T-helper 17 cell (primary cell): ENCODE measurements at places on chromosomes 1 and 21. TPM values are rescaled to one million over a fixed set of nuclear protein-coding genes. Genes with fewer than 3 reads are reported as not detected.

- no peaks in the 10 kb centered on the region for H3K36me3 ChIP-seq
- peaks cover 27% of the 10 kb centered on the region for H3K27me3 ChIP-seq
- peaks cover 2% of the 10 kb centered on the region for H3K4me1 ChIP-seq
- no peak overlapping the region for H3K4me3 ChIP-seq
- H3K27ac ChIP-seq: no peak overlapping the region
- DNase-seq: no peak
Measured at GRCh38 chr21:14243874-14244273, 27.9 kb downstream of the RBM11 start.

GRCh38 chr1:57296726-57297250, 127.1 kb downstream of the DAB1 start:
- no peak overlapping the region for H3K27ac ChIP-seq
- peaks cover 11% of the 10 kb centered on the region for H3K4me1 ChIP-seq
- H3K27me3 ChIP-seq: no peaks in the 10 kb centered on the region
- H3K36me3 ChIP-seq: peaks cover 3% of the 10 kb centered on the region
- DNase-seq: no peak

DNA sequence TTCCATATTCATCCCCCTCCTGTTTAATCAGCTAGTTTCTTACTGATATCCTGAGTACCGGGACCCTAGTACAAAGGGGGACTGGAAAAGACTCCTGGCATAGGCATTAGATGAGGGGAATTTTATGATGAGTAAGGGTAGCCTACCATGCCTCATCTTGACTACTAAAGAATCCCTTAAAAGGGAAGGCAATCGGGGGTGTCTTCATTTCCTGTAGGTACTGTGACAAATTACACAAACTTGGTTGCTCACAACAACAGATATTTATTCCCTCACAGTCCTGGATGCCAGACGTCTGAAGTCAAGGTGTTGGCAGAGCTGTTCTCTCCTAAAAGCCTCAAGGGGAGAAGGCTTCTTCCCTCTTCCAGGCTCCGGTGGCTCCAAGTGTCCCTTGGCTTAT, 28.9 kb upstream of the RUNX1 start:
- no peak overlapping the region for H3K27ac ChIP-seq
- H3K27me3 ChIP-seq: no peaks in the 10 kb centered on the region
- no peak for DNase-seq
- no peaks in the 10 kb centered on the region for H3K4me1 ChIP-seq
- H3K36me3 ChIP-seq: peaks cover 2% of the 10 kb centered on the region

DNA sequence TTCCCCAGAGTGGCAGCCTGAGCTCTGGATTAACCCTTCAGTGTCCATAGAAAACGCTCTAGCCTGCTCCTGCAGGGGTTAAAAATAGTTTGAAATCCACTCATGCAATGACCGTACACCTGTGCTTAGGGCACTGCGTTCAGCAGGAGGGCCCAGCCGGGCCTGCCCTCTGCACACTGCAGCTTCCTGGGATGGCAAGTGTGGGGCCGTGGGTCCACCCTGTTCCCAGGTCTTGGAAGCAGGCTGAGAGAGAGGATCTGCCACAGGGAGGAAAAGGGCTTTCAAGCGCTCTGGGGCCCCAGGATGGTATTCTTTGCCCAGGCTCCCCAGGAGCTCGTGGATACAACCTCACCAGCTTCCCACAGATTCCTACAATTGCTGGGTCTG, 1.5 kb upstream of the S100B start:
- H3K4me3 ChIP-seq: peak overlapping the region; percentile 72
- peak overlapping the region; percentile 76 for H3K27ac ChIP-seq
- H3K36me3 ChIP-seq: peaks cover 2% of the 10 kb centered on the region
- H3K4me1 ChIP-seq: peaks cover 21% of the 10 kb centered on the region

DNA sequence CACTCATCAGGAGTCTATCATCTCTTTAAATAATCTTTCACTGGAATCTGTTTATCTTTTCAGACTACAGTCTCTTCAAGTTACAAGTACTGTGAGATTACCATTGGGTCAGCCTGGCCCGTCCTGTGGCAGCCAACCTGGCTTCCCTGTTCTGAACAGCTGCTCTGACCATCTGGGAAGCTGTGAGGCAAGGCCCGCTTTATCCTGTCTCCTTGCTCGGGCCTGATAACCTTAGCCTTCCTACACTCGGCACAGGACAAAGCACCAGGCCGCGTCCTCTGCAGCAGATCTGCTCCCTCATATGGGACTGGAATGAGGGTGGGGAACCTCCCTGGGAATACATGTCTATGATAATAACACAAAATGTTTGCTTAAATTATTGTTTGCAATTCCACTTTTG, 113.3 kb downstream of the PTPN14 start:
- peaks cover 1% of the 10 kb centered on the region for H3K36me3 ChIP-seq
- peaks cover 4% of the 10 kb centered on the region for H3K27me3 ChIP-seq
- H3K4me3 ChIP-seq: no peak overlapping the region
- peak overlapping the region; percentile 89 for H3K27ac ChIP-seq
- no peak for DNase-seq
- peaks cover 24% of the 10 kb centered on the region for H3K4me1 ChIP-seq

MAB21L3 gene
- total RNA-seq: not detected
